ENCODE measurements at places on chromosomes 6 and 20.
A peak's percentile ranks its signal among the peaks of the same experiment; 100 is the strongest.

DNA sequence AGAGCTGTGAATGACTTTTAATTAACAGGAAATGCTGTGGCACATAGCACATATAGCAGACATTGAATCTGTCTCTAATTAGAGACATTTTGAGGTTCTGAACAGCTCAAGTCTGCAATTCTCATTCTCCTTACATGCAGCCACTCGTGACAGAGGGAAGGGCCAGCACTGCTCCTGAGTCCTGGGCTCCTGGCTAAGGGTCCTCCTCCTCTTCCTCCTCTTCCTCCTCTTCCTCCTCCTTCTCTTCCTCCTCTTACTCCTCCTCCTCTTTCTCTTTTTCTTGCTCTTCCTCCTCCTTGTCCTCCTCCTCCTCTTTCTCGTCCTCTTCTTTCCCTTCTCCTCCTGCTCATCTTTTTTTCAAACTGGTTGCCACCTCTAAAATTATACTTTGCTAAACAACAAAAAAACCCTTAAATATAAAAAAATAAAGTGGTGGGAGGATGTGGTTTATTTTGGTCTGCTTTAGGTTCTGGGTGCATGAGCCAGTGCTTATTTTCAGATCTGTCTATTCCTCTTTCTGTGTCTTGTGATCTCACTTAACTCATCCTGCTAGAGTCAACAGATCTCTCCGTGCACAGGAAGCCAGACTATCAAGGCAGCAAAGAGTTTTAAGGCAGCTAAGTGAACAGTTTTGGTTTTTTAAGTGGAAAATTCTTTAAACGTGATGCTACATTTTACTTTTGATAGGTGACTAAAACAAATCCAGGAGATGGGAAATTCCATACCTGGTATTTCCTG is 159.3 kb downstream of the CD83 start:
- DNase-seq = peak; percentile 49

GRCh38 chr20:23679133-23680092 is 9.4 kb downstream of the CST4 start:
- DNase-seq = no peak

GRCh38 chr20:1376007-1376406 is 16.8 kb downstream of the FKBP1A start:
- DNase-seq = no peak

GRCh38 chr20:19624221-19624965 is 133.7 kb upstream of the RIN2 start:
- no peak for DNase-seq

DNA sequence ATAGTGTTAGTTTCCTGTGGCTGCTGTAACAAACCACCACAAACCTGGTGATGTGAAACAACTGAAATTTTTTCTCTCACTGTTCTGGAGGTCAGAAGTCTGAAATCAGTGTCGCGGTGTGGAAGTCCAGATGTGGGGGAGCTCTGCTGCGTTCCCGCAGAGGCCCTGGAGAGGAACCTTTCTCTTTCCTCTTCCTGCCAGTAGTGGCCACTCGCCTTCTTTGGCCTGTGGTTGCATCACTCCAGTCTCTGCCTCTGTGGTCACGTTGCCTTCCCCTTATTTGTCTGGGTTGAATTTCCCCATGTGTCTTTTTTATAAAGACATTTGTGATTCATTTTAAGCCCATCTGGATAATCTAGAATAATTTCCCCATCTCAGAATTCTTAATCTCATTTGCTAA is 295.5 kb upstream of the FLRT3 start:
- DNase-seq = no peak

DNA sequence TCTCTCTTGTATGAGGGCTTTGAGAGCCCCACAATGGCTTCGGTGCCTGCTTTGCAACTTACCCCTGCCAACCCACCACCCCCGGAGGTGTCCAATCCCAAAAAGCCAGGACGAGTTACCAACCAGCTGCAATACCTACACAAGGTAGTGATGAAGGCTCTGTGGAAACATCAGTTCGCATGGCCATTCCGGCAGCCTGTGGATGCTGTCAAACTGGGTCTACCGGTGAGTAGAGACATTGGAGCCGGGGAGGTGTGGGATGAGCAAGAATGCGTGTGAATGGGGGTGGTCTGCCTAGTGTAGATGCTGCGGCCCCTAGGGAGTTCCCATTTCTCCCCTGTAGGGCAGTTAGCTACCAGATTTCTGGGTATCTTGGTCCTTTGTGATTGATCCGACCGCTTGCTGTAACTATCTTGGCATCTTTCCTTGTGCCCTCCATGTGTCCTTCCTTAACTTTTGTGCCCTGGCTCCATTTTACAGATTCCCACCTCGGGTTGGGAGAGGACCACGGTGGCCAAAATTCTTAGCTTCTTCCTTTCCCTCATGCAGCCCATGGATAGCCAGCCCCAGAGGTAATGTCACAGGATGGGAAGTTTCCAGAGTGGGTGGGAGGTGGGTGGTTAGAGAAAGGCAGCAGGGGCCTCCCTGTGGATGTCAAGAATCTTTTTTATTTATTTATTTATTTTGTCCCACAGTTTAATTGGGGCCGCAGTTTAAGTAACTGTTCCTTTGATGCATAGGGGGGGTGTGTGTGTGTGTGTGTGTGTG is 6.3 kb downstream of the BRD2 start:
- no peak for DNase-seq

DNA sequence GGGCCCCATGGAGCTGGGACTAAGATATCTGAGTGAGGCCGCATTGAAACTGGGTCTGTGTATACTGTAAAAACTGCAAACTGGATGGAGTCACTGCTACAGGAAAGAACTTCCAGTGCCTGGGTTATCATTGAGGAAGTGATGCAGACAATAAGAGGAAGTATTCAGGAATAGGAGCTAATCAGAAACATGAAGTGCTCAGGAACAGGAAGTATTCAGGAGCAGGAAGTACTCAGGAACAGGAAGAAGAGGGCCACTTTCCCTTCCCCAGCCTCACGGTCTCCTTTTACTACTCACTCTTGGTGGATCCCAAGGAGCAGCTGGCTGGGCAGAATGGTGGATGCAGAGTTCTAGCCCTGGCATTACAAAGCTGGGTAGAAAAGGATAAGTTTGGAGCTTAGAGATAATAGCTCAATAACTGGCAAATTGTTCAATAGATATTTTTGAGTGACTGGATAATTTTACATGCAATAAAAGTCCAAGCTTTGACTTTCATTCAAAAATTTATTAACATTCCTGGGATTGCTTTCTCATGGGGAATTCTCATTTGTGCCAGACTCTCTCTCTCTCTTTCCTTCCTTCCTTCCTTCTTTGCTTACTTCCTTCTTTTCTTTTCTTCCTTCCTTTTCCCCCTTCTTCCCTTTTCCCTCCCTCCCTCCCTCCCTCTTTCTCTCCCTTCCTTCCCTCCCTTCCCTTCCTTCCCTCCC is 82.2 kb upstream of the PAX1 start:
- no peak for DNase-seq

- DNase-seq = no peak
Observed at GRCh38 chr6:66068907-66069306, 361.9 kb upstream of the EYS start.

DNA sequence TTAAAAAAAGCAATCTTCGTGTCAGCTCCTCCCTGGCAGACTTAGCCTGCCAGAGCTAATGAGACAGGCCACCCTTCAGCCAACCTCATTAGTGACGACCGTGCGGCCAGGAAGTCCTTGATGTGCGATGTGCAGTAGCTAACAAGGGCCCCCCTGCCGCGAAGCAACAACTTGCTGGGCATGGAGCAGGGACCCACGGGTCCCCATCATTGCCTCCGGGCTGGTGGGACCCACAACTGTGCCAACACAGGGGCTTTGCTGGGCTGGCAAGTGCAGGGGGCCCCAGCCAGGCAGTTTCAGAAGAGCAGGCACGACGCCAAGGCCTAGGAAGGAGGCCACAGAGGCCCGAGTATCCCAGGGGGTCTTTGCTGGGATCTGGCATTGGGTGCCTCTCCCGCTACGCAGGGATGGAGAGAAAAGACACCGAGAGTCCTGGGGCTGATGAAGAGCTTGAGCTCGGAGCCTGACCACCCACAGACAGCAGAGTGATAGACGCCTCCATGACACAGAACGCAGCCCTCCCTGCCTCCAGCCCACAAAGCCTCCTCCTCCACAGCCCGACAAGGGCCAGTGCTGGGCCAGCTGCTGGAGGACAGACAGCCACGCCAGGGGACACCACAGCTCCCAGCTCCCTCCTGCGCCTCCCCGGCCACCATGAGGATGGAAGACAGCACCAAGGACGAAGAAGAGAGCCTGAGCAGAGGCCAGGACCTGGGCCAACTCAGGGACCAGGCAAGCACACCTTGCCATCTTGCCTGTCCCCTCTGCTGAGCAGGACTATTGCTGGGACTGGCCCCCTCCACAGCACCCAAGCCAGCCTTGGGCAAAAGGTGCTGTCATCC is 96.6 kb downstream of the YTHDF1 start:
- no peak for DNase-seq

GRCh38 chr6:124551711-124552233 is 410.5 kb upstream of the RNF217 start:
- DNase-seq = no peak

GRCh38 chr20:49656304-49656703 is 57.4 kb downstream of the B4GALT5 start:
- DNase-seq = no peak

DNA sequence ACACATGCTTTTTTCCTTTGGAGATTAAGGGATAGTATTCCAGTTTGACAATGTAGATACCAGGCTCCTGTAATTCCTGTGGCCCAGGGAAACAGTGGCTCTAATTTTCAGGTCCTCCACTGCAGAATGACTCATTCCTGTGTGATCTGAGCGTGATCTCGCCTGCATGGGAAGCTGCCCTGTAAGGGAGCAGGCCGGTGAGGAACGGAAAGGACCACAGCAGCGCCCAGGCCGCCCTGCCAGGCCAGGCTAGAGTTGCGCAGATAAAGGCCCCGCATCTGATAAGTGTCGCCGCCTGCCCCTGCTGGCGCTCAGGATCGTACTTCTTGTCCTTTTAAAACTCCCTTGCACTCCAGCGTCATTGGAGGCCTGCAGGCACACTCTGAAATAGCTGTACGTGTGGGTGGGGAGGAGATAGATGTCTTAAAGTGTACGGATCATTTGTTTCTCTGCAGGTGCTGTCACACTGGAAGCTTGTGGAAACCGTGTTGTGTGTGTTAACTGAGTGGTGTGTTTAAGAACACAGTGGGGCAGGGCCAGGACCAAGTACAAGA is 60.7 kb downstream of the SYNJ2 start:
- DNase-seq = no peak

DNA sequence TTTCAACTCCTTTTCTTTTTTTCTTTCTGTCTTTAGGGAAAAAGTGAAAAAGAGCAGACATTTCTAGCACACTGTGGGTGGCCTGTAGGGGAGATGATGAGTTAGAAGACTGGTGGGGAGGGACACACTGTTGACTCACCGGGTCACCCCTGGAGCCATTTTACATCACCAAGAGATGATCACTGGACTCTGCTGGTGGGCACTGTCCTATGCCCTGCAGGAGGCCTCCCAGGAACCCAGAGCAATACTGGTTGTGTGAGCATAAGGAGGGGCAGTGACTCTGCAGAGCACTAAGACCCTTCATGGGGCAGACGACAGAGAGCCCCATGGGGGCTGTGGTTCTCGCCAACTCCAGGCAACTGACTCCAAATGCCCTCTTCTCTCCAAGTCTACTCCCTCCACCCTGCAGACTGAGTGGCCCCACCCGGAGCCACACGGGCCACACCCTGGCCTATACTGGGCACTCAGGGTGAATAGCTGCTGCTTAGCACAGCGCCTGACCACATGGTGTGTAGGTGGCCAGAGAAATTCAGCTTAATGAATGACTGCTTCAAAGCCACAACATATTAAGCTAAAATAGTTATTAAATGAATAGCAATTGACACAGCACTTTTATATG is 177.5 kb downstream of the CDC5L start:
- no peak for DNase-seq

GRCh38 chr6:23370051-23370450 is 756.0 kb upstream of the NRSN1 start:
- no peak for DNase-seq

DNA sequence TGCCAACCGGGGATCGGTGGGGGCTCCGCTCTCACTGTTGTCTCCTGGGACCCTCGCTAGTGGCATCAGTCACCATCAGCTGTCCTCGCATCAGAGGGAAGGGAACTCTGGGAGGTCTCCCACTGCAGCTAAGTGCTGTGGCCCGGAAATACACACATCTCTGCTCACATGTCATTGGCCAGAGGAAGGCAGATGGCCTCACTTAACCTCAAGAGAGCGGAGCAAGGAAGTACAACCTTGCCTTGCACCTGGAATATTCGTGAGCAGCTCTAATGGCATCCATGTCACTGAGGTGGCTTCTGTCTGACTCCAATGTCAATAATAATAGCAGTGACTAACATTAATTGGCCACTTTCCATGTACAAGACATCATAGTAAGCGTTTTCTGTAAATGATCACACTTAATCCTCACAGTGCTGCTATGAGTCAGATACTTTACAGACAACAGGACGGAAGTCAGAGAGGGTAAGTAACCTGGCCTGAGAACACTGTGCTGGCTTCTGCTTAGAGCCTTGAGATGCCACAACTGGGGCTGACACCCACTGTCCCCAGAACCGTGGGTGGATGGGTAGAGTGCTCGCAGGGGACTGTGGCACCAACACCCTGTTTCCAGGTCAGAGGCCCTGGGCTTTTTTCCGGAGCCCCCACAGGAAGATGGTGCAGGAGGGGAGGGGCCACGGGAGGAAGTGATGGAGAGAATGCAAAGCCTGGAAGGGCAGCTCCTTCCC is 6.0 kb downstream of the LHFPL5 start:
- DNase-seq = no peak
